ENCODE measurements at places on chromosomes 2 and 18.

- DNase-seq: no peak
Observed at GRCh38 chr2:16318474-16319195, 347.0 kb downstream of the CYRIA start.

DNA sequence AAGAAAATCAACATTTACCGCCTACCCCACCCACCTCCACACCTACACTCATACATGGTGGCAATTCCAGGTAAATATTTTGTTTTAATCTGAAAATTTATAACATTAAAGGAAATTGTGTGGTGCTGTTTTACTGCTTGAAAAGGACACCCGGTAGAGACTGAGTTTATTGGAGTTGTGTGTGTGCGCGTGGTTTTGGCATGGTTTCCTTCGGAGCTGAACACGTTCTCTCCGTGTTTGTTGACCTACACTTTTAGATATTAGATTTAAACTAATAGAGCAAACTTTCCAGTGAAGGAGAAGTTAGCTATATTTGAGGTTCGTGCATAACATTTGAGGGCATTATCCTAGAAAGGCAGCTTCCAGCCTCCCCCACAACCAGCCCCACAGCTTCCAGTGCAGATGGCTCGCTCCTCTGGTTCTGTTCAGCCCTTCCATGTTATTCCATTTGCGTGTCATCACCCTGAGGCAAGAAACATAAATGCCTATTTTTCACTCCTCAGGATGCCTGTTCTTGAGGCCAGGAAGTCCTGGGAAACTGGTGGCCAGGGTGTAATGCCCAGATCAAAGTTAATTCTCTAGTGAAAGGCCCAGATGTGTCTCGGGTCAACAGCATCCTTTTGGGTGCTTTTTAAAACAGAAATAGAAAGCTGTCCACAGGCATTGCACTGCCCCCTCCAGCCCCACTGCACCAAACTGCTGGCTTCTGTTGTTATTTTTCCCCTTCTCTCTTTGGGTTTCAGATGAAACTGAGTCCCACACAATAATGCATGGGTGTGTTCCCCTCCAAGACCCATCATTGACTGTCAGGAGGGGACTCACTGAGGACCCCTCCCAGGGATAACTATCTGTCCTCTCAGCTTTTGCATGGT is 190.2 kb downstream of the SETBP1 start:
- no peak for DNase-seq

DNA sequence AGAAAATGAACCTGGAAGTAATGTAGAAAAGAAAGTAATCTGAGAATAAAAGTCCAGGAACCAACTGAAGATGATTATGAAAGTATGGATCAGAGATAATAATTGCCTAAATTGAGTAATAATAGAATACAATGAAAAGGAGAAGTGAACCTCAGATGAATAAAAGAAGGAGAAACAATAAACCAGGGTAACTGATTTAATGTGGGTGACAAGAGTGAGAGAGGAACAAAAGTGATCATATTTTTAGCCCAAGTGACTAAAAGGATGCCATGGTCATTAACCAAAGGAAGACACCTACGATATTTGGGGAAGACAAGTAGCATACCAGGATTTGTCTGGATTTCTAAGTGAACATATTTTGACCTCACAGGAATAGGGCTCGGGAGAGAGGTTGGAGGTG is 600.6 kb downstream of the RNF144A start:
- DNase-seq: no peak

DNA sequence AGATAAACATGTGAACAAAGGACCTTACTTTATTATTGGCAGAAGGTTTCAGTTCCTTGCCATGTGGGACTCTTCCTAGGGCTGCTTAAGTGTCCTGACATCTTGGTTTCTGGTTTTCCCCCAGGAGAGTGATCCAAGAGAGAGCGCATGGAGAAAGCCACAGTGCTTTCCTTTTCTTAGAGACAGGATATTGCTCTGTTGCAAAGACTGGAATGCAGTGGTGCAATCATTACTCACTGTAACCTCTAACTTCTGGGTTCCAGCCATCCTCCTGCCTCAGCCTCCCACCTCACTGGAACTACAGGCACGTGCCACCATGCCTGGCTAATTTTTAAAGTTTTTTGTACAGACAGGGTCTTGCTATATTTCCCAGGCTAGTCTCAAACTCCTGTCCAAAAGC is 38.1 kb upstream of the TCF7L1 start:
- DNase-seq: no peak

DNA sequence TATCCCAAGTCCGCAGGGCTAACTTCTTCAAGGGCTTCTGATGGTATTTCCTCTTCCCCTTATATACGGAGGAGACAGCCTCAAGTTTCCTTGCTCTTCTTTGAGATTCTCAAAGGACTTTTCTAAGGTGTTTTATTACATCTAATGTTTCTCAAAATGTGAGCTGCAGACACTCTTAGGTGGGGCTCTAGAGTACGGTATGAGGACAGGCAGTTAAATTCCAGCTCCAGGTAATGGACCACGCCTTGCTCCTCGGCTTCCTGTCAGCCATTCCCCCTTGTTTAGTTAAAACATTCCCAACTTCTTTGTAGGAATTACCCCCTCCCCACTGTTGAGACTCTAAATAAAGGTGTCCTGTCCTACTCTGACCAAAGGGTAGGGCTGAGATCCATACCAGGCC is 131.9 kb downstream of the IRS1 start:
- no peak for DNase-seq

DNA sequence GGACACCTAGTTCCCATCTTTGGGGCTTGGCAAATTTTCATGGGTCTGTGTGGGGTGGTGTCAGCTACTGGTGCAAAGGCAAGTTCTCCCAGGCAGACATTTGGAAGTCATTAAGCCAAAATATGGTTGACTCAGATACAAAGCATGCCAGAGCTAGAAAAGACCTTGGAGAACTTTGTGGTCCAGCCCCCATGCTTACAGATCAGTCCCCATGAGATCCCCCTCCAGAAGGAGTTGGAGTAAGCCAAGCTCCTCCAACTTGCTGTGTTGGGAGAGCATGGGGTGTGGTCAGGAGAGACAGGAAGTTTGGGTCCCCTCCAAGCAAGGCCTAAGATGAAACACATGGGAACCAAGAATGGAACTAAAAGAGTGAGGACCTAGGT is 224.5 kb downstream of the CYP26B1 start:
- no peak for DNase-seq
